ENCODE measurements at places on chromosomes 12 and 14.

- DNase-seq = no peak
Measured at GRCh38 chr12:106193394-106194215, 54.2 kb downstream of the CKAP4 start.

DNA sequence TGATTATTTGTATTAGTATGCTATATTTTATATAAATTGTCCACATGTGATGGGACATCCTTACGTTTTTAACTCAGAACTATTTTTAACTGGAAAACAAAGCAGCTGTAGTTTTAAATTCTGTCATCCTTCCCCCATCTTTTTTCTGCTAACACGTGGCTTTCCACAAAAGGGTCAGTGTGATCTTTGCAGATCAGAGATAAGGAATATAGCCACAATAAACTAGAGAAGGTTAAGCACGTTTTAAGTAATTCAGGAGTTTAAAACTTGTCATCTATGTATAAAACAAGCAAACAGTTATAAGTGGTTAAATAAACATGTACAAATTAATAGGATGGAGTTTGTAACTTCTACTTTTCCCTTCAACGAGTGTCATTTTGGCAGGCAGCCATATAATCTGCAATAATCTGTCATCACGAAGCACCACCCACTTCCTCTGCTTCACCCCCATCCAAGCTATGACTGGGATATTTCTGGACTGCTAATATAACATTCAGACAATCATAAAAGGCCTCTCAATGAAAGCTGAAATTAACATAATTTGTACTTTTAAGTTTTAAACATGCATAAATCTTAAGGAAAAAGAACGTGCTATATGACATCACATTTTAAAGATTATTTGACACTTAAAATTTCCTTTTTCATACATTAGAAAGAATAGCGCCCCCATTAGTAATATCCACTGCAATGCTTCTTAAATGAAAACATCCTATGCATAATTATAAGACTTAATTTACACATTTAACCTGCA, 15.3 kb downstream of the TAOK3 start:
- peak; percentile 48 for DNase-seq

- no peak for DNase-seq
Measured at GRCh38 chr14:96748362-96748761, 48.8 kb upstream of the VRK1 start.

GRCh38 chr12:96892104-96892503, 15.0 kb upstream of the NEDD1 start:
- no peak for DNase-seq

DNA sequence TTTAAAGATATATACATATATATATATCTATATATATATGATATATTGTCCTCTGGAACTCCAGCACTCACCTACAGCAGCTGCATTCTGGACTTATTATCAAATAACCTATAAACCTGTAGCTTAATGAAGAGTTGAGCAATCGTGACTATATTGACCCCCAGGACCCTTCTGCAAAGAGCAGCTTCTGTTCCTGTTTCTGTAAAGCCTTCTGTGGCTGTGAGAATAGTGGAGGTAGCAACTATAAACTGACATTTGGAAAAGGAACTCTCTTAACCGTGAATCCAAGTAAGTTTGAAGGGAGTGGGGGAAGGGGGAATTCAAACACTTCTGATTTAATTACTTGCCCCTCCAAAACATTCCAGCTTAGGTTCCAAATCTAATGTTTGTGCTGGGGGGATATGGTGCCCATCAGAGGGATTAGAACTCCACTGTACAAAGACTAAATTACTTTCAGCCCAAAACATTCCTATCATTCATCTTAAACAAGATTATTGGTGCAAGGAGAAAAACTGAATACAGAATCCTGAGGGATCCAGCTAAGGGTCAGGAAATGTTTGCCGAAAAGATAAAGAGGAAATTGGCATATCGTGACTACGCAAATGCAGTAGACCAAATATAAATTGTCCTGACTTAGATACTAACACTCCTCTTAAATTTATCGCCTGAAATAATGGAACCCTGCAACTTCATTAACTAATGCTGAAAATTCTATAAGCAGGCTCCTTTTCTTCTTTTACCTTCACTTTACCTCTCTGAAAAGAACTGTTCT, 106.1 kb downstream of the DAD1 start:
- no peak for DNase-seq

DNA sequence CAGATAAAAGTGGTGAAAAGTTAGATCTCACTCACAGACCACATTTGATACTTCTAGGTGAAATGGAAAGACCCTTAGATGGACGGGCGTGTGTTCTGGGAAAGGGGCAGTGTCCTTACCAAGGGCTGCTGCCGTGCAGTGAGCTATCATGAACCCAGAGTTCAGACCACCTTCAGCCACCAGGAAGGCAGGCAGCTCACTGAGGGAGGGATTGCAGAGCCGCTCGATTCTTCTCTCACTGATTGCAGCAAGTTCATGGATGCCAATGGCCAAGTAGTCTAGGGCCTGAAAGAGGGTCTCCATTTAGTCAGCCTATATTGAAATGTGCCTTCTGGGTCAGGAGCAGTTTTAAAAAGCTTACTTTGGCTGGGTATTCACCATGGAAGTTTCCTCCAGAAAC, 15.7 kb downstream of the HAL start:
- no peak for DNase-seq

DNA sequence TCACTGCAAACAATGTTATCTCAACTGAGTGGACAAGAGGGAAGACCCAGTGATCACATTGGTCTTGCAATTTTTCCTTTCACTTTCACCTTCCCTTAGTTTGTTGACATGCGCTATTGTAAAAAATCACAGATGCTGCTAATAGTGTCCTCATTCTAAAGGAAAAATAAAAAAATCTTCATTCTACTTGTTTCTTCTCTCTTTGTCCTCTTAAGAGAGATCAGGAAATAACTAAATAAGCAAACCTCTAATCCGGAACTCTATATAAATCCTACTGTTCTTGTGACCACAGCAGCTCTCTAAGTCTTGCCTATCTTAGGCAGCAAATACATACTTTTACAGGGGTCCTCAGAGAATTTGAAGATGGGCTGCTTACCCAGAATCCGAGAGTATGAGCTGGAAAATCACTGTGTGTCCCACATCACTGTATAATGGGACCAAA, 257.7 kb downstream of the NAV3 start:
- peak; percentile 27 for DNase-seq

DNA sequence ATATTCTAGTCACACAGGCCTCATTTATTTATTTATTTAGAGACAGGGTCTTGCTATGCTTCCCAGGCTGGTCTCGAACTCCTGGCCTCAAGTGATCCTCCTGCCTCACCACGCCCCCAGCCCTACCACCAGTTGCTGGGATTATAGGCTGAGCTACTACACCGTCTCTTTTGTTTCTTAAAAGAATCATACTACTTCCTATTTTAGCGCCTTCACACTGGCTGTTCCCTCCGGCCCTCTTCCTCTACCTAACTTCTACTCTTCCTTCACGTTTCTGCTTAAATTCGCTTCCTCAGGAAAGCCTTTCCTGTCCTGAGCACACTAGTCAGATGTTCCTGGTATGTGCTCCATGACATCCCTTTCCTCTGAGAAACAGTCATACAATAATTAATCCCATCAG, 6.4 kb upstream of the MRPL42 start:
- DNase-seq = no peak

DNA sequence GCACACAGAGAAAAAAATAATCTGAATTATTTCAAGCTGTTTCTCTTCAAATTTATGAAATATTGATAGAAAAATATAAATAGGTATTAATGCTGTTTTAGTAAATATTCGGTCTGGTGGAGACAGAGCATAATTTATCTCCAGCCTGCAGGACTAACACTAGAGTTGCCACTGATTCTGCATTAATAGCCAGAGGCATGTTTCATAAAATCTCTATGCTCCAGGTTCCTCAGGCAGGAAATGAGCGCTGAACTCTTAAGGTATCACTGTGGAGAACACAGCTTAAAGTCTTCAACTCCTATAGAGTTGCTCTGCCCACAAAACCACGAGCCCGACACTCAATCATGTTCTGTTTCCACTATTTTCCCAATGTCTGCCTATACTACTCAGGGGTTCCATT, 470.0 kb upstream of the TMPO start:
- DNase-seq = no peak

GRCh38 chr14:75333606-75334548, 55.2 kb downstream of the FOS start:
- no peak for DNase-seq

DNA sequence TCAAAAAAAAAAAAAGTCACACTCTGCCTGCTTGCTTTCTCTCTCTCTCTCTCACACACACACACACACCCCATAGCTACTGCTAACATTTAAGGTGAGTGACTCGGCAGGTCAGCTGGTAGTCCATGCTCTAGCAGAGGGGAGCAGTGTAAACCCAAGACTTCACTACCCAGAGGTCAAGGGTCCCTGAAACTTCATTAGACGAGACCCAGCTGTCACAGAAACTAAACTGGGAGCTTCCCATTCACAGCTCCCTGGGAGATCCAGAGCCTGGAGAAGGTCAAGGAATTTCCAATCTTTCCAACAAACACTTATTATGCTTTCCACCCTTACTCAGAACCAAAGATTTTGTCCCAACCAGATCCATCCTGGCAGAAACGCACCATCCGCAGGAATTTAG, 33.2 kb downstream of the CKAP4 start:
- DNase-seq = no peak

DNA sequence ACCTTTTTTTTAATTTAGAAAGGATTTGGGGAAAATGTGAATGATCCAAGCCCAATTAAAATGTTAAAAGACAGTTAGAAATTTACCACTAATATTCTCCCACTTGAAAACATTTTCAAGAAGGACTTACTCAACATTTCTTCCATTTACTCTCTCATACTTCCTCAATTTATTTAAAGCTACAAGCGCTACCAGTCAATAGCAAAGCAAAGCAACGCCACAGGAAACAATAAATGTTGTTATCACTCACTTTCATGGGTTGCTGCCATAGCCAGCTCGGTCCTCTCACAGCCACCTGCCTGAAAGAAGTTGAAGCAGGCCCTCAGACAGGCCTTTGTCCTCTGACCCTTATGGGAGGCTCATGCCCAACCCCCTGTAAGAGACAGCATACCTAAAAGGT, 6.0 kb upstream of the SOS2 start:
- no peak for DNase-seq

GRCh38 chr14:51089278-51089677, 5.6 kb downstream of the TRIM9 start:
- DNase-seq = no peak

- peak; percentile 47 for DNase-seq
Measured at GRCh38 chr14:105092171-105093037, 27.2 kb upstream of the GPR132 start.

GRCh38 chr14:37081856-37082255, 90.5 kb downstream of the SLC25A21 start:
- no peak for DNase-seq

DNA sequence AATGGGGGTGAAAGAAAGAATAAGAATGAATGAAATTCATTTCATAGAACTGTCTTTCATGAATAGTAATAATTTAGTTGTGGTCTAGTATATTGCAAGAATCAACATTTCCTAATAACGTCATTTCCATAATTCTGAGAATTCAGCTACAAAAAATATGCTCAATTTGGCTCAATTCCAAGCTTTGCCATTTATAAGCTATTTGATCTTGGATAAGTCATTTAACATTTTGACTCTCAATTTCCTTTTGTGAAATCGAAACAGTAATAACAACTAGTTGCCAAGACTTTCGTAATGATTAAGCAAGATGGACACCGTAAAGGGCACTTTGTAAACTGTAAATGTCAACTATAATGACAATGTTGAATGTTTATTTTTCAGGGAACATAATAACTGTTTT, 18.1 kb downstream of the NOS1 start:
- DNase-seq = no peak

DNA sequence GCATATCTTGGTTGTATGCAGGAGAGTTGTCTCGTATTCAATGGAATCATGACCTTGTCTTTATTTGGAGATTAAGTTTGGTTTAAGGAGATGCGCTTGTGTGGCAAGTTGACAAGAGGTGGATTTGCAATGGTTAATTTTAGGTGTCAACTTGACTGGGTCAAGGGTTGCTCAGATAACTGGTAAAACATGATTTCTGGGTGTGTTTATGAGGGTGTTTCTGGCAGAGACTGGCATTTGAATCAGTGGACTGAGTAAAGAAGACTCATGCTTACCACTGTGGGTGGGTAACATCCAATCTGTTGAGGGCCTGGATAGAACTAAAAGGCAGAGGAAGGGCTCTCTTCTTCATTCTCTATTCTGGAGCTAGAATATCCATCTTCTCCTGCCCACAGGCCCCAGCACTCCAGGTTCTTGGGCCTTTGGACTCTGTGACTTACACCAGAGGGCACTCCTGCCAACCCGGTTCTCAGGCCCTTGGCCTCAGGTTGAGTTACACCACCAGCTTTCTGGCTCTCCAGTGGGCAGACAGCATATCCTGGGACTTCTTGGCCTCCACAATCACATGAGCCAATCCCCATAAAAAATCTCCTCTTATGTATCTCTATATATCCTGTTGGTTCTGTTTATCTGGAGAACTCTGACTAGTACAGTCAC, 141.5 kb upstream of the ARID2 start:
- no peak for DNase-seq

DNA sequence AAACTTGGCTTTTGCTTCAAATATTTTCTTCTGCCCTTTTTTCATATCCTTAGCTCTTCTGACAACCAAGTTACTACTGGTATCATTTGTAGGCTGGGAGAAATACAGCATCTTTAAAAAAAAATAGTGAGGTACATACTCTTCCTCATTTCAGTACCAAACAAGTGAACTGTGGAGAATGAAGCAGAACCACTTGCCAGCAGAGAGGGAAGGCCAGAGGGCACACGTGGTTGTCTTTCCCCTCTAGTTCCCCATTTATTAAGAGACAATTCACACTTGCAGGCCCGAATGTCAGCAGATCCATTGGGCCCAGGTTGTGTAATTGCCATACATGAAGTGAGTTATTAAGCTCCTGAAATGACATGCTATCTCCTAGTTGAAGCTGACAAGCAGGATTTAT, 3.2 kb downstream of the SUSD6 start:
- DNase-seq = no peak

DNA sequence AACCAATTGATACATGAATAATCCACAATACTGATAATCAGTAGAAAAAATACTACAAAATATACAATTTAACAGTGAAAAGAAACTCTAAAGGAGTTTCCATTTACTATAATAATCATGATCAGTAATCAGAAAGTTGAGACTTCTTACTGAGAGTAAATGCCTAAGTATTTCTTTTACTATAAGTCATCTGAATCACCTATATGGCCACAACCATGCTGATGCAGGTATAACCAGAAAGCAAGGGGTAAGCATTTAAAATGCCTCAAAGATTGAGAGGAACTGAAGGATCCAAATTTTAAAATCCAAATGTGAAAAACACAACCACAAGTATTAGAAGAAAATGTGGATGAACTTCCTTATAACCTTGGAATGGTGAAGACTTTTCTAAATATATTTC, 23.4 kb downstream of the CDK17 start:
- no peak for DNase-seq

DNA sequence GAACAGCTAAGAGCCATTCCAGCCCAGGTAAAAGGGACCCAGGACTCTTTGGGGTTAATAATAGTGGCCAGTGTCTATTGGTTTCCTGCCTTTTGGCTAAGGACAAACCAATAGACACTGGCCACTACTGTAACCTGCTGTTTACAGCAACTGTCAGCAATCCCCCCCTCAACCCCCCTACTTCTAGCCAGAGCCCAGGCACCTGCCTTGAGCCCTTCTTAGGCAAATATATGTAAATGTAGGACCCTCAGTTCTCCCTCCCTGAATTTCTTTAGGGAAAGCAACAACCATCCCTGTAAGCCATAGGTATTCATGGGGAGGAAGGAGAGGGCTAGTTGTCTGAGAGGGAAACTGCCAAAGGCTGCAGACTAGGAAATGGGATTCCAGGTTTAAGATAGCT, 22.3 kb downstream of the HOXC4 start:
- DNase-seq = no peak

GRCh38 chr12:57836442-57837375, 9.8 kb downstream of the CTDSP2 start:
- peak; percentile 57 for DNase-seq

- no peak for DNase-seq
Measured at GRCh38 chr14:84555493-84555892, 974.5 kb upstream of the FLRT2 start.
